NCI-H774 (cell line): ENCODE measurements at places on chromosomes 6 and 20.

DNA sequence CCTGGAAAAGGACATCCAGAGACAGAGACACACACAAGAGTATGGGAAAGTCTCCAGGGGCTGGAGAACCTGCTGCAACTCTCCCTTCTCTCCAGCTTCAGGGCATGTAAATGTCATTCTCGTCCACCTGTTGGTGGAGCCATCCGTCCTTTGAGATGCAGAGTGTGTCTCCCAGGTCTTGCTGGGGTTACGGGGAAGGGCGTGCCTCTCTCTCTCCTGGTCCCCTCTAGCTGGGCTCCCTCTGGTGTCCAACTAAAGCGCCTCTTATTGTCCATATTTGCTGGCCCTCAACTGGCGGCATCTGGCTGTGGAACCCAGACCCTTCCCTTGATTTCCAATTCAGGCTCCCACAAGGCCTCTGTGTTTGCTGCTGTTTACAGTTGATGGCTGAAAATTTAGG, 244.1 kb downstream of the BMP7 start:
- no peak for DNase-seq

GRCh38 chr6:20454204-20454824, 52.6 kb downstream of the E2F3 start:
- no peak for DNase-seq

GRCh38 chr6:167492100-167492449, 167.2 kb downstream of the TTLL2 start:
- no peak for DNase-seq

- DNase-seq: no peak
Measured at GRCh38 chr6:87784690-87785089, 82.7 kb upstream of the AKIRIN2 start.

DNA sequence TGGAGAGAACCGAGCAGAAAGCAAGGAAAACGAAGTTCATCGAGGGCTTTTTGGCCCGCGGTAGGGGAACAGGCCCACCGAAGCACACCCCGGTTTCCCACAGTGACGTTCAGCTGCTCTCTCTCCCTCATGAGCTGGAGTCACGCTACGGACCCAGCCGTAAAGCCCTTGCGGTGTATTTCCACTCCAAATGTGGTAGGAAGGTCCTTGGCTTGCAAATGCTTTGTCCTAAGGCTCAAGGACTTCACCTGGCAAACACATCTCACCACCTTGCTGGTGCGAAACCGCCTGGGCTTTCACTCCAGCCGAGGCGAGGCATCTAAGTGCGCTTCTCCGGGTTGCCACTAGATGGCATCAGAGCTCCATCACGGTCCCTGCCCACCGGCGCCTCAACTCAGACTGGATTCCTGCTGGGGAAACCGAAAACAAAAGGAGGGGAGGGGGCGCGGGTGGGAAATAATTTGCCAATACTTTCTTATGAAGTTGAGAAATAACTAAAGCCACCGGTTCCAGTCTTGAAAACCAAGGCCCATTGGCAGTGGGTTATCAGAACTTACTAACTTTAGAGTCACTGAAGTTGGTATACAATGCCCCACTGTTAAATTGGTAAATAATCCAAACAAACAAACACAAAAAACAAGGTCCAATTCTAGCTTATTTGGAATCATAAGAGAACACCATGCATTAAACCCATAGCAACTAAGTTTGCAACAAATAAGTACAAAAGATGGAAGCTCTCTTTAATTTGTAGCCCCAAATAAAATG, 13.4 kb upstream of the FOXC1 start:
- peak; percentile 15 for DNase-seq

- no peak for DNase-seq
Measured at GRCh38 chr6:143050509-143050908, 10.2 kb upstream of the AIG1 start.

GRCh38 chr6:36631326-36632011, 37.3 kb downstream of the SRSF3 start:
- DNase-seq: no peak

GRCh38 chr20:51434580-51435247, 107.8 kb downstream of the NFATC2 start:
- DNase-seq: no peak

DNA sequence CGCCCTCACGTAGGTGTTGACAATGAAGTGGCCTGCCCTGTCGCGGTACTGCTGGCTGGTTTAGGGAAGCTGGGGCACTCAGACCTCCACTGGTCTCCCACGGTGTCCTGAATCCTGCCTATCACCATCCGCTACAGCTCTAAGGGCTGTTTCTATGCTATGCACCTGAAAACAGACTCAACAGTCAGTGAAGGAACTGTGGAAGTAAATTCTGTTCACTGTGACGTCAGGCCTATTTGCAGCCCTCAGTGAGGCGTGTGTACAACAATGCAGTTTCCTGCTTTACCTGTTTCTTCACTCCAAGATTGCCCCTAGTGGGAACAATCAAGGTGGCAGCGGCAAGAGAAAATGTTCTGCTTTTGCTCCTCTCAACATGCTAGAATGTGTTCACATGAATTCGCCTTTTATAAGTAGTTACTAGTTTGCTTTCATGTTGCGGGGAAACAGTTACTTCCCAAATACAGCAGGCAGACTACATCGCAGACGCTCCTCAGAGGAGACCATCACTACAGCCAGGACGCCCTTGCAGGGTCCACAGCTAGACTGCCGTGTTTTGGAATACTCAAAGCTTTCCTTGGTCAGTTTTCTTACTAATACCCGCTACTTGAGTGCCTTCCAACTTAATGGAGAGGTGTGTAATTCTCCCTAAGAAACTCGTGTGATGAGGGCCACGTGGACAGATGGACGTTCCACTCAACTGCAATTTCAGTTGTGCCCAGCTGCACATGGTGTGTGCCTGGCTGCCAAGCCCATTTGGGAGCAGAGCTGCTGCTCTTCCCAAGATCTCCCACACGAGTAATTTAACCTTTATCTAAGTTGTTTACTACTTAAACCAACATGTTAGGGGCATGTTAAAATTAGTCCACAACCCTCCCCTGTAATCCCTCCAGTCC, 25.4 kb downstream of the DIDO1 start:
- peak; percentile 48 for DNase-seq

DNA sequence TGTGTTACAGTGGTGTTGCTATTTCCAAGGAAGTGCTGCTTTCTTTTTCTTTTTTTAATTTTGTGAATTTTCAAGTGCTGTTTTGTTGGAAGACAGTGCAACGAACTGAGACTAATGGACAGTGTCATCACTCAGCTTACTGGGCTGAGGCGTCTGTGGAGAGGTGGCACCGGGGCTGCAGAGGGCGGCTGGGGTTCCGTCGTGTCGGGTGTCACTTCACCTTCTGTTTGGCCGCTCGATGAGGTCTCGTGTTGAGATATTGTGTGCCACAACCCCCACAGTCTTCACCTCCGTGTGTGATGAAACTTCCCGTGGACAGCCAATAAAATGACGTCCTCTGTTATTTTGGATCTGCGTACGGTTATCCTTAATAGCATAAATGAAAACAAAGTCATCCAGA, 149.4 kb upstream of the SNX9 start:
- no peak for DNase-seq

DNA sequence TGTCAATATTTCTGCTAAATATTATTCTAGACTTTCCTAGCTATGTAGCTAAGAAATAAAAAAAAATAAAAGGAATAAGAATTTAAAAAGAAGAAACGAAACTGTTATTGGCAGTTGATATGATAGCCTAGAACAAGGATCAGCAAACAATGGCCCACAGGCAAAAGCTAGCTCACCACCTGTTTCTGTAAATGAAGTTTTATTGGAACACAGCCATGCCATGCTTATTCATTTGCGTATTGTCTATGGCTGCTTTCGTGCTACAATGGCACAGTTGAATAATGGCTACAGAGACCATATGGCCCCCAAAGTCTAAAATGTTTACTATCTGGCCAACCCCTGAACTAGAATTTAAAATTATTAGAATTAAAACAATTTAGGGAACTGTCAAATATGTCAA, 952.6 kb upstream of the MAP3K7 start:
- no peak for DNase-seq

DNA sequence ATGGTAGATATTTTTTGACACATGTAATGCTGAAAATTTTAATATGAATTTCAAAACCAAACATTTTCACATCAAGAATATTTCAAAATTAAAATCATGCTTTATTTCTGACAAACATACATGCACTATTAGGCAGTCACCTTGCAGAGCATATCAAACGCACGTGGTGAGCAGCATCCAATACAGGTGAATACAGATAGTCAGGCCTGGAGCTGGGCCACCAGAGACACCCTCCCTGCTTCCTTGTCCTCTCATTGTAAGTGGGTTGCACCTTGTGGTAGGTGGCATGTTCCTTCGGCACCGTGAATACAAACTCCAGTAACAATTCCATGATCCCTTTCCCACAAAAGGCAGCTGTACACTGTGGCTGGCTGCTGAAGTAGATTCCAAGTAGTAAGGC, 8.9 kb downstream of the REV3L start:
- no peak for DNase-seq

GRCh38 chr6:133610227-133610840, 278.6 kb upstream of the TCF21 start:
- DNase-seq: no peak

GRCh38 chr6:46909371-46909770, 12.4 kb downstream of the ADGRF5 start:
- no peak for DNase-seq

GRCh38 chr20:35117196-35117595, 24.6 kb upstream of the TRPC4AP start:
- DNase-seq: no peak

DNA sequence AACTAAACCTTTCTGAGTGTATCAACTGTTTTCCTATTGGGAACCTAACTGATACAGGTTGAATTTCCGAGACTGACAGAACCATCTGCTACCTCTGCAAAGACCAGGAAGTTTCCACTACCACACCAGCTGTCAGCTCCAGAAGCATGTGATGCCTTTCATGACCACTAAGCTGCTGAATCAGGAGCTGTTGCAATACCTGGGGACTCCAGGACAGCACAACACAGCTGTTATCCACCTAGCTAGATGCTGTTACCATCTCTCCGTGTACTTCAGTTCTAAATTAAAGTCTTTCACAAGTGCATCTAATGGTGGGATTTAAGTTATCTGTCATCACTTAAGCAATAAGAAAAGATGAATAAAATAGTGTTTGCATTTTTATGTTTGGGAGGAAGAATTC, 158.2 kb upstream of the IMPG1 start:
- no peak for DNase-seq

DNA sequence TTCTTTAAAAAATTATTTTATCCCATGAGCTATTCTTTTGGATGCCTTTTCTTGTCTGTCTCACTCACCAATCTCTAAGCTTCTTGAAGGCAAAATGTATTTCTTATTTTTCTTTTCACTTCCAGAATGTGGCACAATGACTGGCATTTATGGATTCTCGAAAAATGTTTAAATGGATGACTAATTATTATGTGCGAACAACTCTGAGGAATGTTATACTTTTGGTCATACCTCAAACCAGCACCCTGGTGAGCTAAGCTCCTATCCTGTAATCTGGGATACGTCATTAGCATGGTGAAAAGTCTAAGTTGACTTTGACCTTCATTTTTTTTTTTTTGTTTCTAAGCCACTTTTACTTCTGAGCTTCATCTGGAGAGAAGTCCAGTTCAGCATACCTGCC, 214.0 kb upstream of the CEP162 start:
- DNase-seq: no peak

DNA sequence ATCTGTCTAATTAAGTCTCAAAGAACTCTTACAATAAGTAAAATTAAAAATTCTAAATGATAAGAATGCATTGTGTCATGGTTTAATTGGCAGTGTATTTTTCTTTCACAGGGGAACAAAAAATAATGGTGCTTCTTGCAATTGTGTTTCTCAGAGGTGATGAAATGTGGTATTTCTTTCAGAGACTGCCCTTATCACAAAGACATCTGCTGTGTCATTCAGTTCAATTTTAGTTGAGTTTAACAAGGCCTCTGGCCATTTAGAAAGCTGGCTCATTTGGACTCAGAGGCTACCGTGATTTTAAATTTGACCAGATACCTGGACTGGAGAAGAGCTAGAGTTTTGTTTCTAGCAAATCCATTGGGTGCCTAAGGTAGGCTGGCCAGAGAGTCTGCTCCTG, 23.6 kb upstream of the ZNF831 start:
- DNase-seq: no peak

- no peak for DNase-seq
Measured at GRCh38 chr6:33607784-33608161, 13.3 kb upstream of the ITPR3 start.

DNA sequence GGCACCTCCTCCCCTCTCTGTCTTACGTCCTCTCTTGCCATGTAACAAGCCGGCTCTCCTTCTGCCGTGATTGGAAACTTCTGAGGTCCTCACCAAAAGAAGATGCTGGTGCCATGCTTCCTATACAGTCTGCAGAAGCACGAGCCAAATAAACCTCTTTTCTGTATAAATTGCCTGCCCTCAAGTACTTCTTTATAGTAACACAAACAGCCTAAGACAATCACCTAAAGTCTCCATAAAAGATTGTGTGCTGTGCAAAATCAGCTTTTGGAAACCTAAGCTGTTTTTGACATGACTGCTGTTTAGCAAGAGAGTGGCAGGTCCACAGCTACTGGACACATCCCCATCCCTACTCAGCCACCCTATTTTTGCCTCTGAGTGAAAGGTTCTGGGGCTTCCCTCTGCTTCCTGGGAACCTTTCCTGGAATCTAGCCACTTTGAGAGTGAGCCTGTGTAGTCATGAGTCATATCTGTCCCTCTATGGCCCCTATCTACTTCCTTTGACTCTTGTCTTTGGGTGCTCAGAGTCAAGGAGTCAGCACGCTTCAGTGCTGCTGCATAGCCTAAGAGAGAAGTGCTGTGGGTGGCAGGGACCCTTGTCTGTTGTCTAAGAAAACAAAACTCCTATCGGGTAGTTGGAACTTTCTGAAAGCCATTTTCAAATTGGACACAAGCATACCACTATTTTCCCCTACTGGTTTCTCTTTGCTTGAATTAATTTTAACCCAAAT, 110.0 kb downstream of the PPP1R14C start:
- no peak for DNase-seq

DNA sequence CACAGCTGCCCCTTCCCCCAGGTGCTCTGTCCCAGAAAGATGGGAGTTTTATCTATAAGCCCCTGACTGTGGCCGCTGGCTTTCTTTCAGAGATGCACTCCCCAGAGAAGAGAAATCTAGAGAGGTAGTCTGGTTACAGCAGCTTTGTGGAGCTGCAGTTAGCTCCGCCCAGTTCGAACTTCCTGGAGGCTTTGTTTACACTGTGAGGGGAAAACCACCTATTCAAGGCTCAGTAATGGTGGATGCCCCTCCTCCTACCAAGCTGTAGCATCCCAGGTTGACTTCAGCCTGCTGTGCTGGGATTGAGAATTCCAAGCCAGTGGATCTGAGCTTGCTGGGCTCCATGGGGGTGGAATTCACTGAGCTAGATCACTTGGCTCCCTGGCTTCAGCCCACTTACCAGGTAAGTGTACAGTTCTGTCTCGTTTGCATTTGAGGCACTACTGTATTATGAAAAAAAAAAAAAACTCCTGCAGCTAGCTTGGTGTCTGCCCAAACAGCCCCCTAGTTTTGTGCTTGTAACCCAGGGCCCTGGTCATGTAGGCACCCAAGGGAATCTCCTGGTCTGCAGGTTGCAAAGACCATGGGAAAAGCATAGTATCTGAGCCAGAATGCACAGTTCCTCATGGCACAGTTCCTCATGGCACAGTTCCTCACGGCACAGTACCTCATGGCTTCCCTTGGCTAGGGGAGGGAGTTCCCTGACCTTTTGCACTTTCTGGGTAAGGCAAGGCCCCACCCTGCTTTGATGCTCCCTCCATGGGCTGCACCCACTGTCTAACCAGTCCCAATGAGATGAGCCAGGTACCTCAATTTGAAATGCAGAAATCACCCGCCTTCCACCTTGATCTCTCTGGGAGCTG, 275.0 kb downstream of the CENPW start:
- no peak for DNase-seq

- no peak for DNase-seq
Measured at GRCh38 chr6:78593898-78594667, 273.3 kb upstream of the IRAK1BP1 start.
